Stimulated activated CD4-positive, alpha-beta T cell treated with anti-CD3 and anti-CD28 coated beads, Interleukin-4, amount 100 ng/mL, for 4 hours (primary cell): ENCODE measurements at places on chromosomes 6 and 20.

- no peak for DNase-seq
Observed at GRCh38 chr20:5211803-5212714, 85.3 kb downstream of the CDS2 start.

- DNase-seq, result no peak
Observed at GRCh38 chr20:14721926-14722452, 384.6 kb upstream of the FLRT3 start.

- no peak for DNase-seq
Observed at GRCh38 chr20:57958050-57958420, 248.2 kb upstream of the PMEPA1 start.

GRCh38 chr20:33827109-33827508 is 16.0 kb downstream of the CHMP4B start:
- DNase-seq, result no peak

- DNase-seq, result no peak
Observed at GRCh38 chr6:12423832-12424231, 133.7 kb downstream of the EDN1 start.

GRCh38 chr20:38548356-38549083 is 32.5 kb upstream of the ADIG start:
- no peak for DNase-seq

GRCh38 chr6:35015996-35016395 is 125.1 kb downstream of the TCP11 start:
- no peak for DNase-seq

GRCh38 chr20:45897692-45898091 is 6.6 kb downstream of the CTSA start:
- no peak for DNase-seq

DNA sequence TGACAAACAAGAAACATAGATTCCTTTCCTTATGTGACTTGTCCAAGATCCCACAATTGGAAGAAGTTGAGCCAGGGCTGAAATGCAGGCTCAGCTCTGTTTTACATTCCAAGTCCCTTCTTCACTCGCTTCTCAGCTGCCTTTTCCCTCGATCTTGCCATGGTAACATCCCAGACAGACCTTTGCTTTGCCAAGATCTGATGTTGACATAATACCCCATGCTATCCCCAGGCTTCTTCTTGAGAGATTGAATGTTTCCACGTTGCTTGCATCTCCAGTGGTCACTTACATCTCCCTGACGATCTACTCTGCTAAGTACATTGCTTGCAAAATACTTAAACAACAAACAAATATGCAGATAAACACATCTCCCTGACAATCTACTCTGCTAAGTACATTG is 63.5 kb downstream of the TBXT start:
- no peak for DNase-seq

- no peak for DNase-seq
Observed at GRCh38 chr6:104597541-104598050, 262.1 kb downstream of the HACE1 start.

DNA sequence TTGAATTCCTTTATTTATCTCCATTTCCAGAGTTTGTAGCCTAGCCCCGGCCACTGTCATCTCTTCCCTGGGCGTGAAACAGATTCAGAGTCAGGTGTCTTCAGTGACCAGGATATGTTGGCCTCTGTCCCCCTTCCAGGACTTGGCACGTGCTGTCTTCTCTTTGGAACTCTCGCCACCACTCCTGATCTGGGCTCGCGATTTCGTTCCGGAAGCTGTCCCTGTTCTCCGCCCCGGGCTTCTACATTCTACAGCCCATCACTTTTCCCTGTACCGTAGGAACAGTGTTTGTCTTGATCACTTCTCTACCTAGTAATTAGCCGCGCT is 739 bp downstream of the GSS start:
- DNase-seq, result no peak

- DNase-seq, result no peak
Observed at GRCh38 chr6:75863784-75864183, 114.7 kb downstream of the MYO6 start.

GRCh38 chr20:63446216-63447024 is 26.0 kb downstream of the KCNQ2 start:
- DNase-seq, result no peak

DNA sequence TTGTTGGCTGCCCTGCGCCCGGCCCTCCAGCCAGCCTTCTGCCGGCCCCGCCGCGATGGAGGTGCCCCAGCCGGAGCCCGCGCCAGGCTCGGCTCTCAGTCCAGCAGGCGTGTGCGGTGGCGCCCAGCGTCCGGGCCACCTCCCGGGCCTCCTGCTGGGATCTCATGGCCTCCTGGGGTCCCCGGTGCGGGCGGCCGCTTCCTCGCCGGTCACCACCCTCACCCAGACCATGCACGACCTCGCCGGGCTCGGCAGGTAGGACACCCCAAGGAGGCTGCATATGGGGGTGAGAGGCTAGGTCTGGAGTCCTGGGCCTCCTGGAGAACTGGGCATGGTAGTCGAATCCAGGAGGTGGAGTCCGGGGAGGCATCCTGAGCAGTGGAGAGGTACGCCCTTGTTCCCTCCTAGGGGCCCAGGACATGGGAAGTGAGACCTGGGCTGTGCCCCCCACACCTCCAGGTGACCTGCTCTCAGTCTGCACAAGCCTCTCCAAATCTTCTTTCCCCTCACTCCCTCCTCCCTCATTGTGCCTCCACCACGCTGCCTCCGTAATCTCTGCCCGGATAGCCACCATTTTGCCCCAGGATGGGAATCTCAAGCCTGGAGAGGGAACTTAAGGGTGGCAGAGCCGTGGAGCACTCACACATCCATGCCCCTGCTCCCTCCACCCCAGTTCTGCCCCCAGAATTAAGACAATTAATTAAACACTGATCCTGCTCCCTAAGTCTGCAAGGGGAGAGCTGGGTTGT is 541 bp downstream of the CDC25B start:
- DNase-seq, result no peak

DNA sequence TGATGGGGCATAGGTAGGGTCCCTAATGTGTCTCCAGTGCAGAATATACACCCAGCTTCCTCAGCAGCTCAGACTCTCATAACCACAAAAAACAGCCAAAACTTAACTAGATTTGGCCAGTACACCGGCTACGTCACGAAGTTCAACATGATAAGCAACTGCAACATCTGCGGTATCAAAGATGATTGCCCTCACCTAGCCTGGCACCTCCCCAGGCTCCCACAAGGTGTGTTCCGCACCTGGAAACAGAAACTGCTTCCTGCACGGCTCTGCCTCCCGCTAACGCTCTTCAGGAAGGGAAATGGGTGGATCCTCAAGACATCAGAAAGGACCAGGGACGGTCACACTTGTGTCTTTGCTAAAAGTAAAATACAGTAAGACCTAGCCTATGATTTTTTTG is 9.5 kb downstream of the TXNDC5 start:
- DNase-seq, result no peak

DNA sequence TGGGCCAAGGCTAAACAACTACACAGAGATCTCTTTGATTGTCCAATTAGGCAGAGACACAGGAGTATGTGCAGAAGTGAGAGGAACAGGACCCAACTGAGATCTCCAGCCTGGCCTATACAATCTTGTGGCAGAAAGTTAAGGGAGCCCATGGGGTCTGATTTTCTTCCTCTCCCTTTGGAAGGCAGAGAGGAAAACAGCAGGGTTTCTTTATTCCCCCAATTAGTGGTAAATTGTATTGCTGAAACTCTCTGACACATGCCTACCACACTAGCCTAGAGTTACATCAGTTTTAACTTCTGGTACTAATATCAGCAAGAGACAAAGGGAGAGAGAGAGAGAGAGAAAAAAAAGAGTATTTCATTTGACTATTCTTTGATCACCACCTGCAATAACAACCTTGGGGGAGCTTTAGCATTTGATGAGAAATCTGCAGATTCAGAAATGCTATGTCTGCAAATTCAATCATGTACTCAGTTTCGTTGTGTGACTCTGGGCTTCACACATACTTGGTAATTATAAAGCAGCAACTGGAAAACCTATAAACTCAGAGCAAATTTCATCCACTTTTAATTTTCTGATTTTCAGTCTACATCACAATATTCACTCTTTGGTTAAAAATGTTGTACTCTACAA is 260.3 kb upstream of the SPTLC3 start:
- DNase-seq, result no peak

DNA sequence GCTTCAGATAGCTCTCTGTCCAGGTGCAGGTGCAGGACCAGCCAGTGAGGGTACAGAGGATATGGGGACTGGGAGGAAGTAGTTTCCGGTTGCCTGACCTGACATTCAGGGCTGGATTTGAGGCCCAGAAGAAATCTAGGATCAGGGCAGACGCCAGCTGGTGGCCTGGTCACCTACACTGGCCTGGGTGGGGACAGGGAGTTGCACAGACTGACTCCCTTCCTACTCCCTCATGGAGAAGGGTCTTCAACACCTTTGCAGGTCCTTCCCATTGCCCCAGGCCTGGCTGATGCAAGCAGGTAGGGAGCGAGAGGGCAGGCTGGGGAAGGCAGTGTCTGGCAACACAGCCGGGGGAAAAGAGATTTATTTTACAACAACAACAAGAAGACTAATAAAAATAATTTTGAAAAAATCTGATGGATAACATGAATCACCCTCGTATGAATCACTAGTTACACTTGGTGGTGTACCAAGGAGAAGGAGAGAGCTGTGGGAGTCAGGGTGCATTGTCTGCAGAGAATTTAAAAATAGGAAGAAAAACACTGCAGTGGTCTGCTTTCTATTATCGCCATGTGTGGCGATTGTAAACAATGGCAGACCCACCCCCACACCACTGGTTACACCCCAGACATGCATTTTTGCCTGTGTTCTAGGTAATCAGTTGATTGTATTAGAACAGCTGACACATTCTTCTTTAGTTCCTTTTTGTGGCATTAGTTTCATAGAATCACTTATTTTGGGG is 62.3 kb upstream of the SNX9 start:
- peak; percentile 45 for DNase-seq

DNA sequence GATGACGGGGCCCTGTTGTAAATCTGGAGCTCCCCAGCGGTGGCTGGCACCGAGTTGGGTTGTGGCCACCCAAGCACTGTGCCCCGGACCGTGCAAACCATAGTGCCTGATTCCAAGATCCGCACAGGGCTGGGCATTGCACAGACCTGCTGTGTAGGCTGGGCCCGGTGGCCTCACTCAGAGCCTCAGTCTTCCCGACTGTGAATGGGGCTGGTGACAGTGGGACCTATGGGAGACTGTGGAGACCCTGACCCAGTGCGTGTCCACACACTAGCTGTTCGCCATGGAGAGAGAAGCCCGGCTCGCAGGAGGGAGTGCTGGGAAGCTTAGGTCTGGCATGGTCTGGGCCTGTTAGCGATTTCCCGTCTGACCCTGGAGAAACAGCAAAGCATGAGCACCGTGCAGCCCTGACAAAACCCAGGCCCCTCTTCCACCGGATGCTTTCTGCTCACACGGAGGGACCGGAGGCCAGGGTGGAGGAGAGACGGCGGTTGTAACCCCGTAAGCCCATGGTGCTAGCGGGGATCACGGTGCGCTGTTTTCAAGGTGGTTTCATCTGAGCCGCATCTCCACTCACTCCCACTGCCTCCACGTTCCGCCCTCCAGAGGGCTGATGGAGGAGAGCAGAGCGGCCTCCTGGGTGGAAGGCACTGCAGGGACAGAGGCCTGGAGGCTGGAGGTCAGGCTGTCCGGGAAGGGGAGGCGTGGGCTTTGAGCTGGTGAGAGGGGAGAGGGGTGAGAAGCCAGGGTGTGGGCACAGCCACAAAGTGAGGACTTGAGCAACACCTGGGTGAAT is 52.2 kb downstream of the SRC start:
- no peak for DNase-seq

- DNase-seq, result no peak
Observed at GRCh38 chr6:8434727-8435092, 635 bp downstream of the SLC35B3 start.

DNA sequence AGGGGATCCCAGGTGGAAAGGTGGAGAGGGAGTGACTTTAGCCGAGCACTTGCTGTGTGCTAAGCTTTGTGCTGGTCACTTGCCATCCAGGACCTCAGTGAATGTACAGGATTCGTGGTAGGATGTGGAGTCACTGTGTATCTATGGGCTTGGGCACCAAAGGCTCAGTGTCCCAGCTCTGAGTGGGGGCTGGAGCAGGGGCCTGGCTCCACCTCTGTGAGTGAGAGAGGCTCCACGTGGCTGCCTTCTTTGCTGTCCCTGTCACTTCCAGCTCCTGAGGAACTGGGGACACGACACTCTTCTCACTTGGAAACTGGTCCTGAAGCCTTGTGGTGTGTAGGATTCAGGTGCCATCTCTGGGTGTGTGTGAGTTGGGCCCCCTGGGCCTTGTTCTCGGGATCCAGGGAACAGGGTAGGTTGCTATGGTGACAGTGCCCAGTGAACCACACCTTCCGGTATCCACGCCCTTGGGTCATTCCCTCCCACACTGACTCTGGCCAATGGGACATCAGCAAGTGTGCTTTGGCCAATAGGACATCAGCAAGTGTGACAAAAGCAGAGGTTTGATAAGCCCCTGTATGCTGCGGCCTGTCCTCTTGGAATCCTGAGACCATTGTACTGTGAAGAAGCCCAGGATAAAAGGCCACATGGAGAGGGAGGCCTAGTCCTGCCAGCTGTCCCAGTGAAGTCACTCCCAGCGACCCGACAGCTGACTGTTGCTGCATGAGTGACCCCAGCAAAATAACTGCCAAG is 87.7 kb downstream of the CDH22 start:
- DNase-seq, result no peak

GRCh38 chr6:159104931-159105330 is 60.1 kb upstream of the TAGAP start:
- no peak for DNase-seq

DNA sequence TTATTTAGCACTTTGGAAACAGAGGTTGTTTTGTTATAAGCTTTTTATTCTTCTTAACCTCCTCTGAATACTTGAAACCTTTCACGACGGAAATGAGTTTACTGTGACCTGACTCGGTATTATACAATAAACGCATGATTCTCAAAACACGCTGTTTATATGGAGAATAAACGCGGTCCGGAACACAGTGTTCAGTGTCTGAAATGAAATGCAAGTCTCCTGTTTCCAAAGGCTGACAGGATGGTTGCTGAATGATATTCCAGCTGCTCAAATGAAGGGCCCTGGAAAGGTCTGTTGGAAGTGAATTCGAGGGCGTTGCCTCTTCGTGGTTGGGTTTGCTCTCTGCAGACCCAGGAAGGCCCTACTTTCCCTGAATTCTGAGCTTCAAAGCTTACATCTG is 83.4 kb downstream of the RSPH3 start:
- no peak for DNase-seq

- no peak for DNase-seq
Observed at GRCh38 chr6:49556429-49556837, 6.0 kb downstream of the C6orf141 start.

DNA sequence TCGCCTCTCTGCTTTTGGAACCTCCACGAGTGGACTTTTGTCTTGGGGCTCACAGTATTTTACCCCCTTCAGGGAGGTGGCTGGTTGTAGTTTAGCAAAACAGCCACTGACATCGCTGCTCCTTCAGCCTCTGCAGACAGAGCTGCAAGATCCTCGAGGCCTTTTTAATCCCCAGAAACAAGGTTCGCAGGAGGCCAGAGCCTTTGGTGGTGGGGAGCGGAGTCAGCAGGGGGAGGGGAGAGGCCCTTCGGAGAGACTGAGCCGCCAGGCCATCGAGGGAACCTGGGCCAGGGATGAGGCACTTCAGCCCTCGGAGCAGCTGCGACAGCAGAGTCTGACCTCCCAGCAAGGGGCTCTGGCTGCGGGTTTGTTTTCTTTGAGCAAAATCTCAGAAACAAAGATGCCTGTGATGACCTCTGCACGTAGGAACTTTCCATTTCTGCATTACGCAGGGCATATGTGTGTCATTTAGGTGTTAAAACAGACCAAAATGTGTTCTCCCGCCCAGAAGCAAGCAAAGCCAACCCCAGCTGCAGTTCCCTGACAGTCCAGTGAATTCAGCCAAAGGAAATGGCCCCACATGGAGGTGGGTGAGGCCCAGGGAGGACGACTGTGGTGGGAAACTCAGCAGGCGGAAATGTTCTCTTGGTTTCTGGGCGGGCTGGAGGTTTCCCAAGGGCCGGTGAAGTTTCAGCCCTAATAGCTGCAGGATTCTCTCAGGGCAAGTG is 171.2 kb upstream of the SULF2 start:
- no peak for DNase-seq
